NCI-H2081 treated with DMSO at 0.1 percent for 48 hours (cell line): ENCODE measurements at places on chromosomes 12 and 14.
A peak's percentile ranks its signal among the peaks of the same experiment; 100 is the strongest.

DNA sequence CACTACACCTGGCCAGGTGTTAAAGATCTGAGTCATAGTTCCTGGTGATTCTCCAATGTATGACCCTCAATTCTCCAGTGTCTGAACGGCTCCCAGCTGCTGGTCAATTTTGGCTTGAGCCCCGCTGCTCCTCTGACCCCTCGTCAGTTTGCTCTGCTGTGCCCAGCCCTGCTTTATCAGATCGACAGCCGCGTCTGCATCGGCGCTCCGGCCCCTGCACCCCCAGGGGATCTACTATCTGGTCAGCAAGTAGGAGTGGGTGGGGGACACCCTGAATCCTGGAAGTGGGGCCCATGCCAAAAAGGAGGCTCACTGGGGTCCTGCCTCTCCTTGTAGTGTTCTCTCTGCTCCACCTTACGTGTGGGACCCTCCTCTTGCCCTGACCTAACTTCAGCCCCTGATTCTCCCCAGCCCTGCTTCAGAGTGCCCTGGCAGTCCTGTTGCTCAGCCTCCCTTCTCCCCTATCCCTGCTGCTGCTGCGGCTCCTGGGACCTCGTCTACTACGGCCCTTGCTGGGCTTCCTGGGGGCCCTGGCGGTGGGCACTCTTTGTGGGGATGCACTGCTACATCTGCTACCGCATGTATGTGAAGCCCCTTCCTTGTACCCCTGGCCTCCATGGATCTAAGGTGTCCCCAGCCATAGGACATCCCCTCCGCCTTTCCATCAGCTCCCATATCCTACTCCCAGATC lies 5.0 kb downstream of the SLC39A5 start:
- DNase-seq = no peak

DNA sequence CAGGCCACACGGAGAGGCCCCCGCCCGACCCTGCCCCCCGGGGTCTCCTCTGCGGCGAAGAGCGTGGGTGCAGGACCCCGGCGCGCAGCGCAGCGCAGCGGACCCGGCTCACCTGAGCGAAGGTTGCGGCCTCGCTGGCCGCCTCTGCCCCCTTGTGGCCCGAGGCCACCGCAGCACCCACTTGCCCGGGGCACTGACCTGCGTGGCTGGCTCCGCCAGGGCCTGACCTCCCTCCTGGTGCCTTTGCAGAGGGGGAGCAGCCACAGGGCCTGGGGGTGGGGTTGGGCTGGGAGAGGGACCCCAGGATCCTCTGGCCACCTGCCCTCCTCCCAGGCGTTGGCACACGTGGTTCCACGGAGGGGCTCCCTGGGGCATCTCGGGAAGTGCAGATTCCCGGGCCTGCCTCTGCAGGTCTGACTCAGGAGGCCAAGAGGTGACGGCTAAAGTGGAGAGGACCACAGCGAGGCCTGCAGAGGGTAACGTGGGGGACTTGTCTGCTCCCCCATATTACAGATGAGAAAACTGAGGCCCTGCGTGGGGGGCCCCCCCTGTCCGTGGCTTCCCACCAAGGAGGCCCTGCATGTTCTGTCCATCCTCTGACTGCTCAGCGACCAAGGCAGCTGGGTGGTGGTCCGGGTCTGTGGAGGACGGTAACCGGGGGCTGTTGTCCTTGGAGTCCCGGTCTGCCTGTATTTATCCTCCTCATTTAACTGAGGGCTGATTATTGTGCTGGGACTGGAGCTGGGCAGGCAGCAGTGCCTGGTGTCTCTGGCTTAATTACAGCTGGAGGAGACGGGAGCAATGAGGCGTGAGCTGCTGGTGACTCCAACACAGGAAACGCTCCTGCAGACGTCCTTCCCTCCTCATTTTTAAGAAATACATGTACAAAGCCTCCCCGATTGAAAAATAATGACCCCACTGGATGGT lies 67.9 kb upstream of the BEGAIN start:
- no peak for DNase-seq

DNA sequence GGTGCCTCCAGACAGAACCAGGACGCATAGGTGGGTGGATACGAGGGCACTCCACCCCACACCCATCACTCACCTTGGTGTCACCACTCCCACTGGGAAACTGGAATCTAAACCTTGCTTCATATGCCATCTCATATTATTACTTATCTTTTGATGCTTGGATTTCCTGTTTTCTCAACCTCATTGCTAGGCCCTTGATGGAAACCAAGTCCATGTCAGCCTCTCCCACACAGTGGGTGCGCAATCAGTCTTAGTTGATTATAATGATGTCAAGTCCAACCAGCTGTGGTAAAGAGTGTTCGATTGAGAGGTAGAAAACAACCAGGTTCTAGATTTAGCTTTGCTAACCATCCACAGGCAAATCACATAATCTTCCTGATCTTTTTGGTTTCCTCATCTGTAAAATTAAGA lies 584 bp upstream of the DDHD1 start:
- no peak for DNase-seq

GRCh38 chr12:113310489-113310888 lies 24.4 kb downstream of the SLC8B1 start:
- DNase-seq = no peak

DNA sequence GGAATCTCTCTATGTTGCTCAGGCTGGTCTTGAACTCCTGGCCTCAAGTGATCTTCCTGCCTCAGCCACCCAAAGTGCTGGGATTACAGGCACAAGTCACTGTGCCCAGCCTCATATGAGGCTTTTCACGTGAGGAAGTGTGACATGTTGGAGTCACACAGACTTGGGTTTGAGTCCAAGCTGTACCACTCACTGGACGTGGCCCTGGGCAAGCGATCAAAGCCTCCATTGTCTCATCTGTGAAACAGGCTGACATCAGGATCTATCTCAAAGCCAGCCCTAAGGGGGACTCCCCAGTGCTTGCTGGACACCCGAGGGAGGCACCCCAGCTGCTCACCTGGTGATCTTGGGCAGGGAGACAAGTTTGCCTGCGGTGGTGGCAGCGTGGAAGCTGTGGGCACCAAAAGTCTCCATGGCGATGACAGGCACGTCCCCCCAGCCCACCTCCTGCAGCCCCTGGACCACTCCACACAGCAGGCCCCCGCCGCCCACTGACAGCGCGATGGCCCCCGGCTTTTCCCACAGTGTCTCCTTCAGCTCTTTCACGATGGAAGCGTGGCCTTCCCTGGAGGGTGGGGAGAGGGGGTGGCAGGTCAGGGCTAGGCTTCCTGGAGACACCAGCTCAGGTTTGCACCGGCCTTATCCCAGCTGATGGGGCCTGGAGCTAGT lies 6.7 kb downstream of the SDS start:
- no peak for DNase-seq

DNA sequence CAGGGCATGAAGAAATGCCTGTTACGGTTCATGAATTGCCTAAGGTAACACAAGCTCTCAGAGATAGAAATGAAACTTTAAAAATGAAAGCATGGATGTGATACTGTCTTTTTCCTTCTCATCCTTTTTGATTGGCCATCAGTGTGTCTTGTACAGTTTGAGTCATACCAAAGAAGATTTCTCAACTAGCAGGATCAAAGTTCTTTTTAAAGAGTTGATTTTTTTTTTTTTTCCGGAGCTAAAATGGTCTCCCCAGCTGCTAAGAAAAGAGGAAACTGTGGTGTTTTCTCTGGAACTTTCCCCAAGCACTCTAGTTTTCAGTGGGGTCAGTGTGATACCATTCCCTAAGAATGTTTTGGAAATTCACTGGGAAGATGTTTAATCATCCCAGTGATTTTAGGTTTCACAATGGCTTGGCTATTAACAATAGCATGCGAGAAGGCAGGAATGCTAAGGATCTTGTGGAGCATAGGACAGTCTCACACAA lies 105.0 kb downstream of the ETNK1 start:
- no peak for DNase-seq

GRCh38 chr12:22313286-22313962 lies 21.1 kb downstream of the ST8SIA1 start:
- no peak for DNase-seq

DNA sequence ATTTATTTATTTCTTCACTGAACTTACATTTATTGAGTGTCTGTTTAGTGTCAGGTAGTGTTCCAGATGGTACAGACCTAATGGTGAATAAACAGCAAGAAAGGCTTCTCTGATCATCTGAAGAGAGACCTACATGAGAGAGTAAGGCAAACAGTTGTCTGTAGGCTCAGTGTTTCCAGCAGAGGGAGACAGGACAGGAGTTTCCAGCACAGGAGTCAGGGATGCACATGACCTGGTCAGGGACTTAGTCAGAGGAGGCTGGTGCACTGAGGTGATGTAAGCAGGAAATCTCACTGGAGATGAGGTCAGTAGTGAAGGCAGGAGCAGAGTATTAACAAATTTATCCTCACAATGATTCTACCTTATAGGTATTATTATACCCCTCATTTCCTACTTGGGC lies 233.2 kb downstream of the MDGA2 start:
- no peak for DNase-seq

DNA sequence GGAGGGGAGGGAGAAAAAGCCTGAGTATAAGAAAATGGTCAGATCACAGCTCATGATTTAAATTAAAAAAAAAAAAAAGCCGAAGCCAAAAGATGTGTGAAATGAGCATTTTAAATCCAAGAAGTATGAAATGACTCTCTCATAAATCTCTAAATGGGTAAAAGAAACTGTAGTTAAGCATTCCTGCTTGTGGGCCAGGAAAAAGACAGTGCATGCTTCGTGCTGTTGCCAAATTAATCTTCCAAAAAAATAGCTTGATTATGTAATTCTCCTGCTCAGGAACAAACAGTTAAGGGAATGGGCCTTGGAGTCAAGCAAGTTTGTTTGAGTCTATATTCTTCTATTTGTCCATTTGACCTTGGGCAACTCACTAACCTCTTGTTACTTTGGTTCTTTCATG lies 325.4 kb upstream of the SEL1L start:
- DNase-seq = no peak

DNA sequence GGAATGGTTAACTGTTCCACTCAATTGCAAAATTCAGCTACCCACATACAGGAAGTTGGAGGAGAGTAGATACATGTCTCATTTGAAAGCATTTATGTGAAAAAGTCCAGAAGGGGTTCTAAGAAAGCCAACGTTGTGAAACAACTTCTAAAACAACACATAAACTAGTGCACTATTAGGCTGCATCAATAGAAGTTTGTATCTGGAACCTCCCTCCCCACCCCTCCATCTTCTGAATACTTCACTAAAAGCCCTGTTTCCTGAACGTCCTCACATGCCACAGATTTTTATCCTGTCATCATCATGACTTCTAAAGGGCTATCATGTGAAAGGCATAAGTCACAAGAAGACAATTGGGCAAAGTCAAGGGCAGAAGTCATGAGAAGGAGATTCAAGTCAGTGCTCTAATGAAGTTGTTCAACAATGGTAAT lies 5.5 kb downstream of the KRT79 start:
- no peak for DNase-seq

DNA sequence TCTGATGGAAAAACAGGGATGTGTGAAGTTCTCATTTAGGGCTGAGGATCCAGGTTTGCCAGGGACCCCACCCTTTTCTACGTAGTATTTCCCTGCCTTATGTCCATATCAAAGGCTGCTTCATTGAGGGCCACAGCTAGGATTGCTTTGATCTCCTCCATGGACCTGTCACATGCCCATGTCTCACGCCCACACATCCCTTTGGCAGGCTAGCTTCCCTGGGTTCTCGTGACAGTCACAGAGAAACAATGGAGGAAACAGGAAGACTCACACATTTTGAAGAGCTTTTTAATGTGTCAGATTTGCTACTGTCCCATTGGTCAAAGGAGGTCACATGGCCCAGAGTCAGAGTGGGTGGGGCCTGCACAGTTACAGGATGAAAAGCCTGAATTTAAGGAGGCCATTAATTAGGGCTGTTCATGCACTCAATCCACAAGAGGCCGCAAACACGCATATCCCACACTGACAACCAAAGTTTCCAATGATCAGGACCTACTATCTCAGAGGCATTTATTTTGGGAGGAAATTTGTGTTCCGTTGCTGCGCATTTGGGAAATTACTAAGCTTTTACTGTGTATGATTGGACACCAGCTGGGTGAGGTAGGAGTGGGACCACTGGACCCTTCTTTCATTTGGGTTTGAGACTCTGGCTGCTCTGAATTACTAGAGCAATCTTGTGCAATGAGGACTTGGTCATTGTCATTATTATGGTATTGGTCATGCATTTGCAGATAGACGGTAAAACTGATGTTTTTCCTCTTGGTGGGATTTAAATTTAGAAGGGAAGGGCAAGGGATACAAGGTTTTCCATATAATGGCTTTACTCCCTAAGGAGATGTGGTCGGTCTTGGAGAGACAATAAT lies 266.2 kb downstream of the KTN1 start:
- DNase-seq = no peak

- no peak for DNase-seq
These were observed 99.7 kb upstream of the EGLN3 start for GRCh38 chr14:34050606-34051005.

DNA sequence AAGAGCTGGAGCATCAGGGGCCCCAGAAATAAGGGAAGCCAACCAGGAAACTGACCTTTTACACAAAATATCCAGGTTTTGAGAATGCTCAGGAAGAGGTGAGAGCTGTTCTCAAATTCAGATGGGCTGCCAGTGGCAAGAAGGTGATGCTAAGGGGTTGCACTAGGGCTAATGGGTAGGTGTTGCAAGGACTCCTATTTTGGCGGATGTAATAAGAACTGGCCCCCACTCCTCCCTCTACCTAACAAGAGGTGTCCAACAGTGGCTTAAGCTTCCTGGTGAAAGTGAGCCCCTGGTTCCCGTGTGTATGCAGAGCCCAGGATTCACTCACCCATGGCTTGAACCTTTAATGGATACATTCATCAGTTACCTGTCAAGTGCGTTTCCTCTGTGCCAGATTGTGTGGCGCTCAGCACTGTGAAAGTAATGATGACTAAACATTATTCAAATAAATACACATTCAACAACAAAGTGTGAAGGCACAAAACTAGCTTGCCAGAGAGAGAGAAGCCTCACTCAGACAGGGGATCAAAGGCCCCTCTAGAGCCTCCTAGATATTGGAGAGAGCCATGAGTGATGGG lies 705 bp upstream of the CHGA start:
- peak; percentile 67 for DNase-seq

- no peak for DNase-seq
These were observed 29.1 kb upstream of the ANO6 start for GRCh38 chr12:45186762-45187161.

- DNase-seq = no peak
These were observed 180.9 kb downstream of the RAD51B start for GRCh38 chr14:68000511-68000910.

GRCh38 chr12:29242921-29243431 lies 93.9 kb downstream of the FAR2 start:
- no peak for DNase-seq

DNA sequence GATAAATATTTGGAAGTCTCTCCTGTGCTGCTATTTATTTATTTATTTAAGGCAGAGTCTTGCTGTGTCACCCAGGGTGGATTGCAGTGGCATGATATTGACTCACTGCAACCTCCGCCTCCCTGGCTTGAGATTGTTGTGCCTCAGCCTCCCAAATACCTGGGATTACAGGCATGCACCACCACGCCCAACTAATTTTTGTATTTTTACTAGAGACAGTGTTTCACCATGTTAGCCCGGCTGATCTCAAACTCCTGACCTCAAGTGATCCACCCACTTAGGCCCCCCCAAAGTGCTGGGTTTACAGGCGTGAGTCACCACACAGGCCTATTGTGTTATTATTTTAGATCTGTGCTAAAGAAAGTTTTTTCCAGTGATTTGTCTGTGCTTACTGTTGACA lies 225.2 kb downstream of the CCER1 start:
- DNase-seq = no peak

- DNase-seq = no peak
These were observed 163.0 kb downstream of the OTOGL start for GRCh38 chr12:80262346-80262745.
